Renal cortical epithelial cell (primary cell): ENCODE measurements at places on chromosomes 12 and 14. TPM values are rescaled to one million over a fixed set of nuclear protein-coding genes. Genes with fewer than 3 reads are reported as not detected.

The SCYL2 gene
- 42.5 and 66.1 TPM in 2 replicates for total RNA-seq

The SMCO2 gene
- not detected in 2 replicates for total RNA-seq

The WIF1 gene
- total RNA-seq = not detected in 2 replicates

The KRT6A gene
- 1.4 and 116 TPM in 2 replicates for total RNA-seq

The MAP3K12 gene
- 2.3 and 18.7 TPM in 2 replicates for total RNA-seq

The ADAMTS20 gene
- total RNA-seq = not detected in 2 replicates

The TAS2R8 gene
- total RNA-seq = 0.25 TPM in 1 of 2 replicates, not detected in the other

The AACS gene
- 43.3 and 61.8 TPM in 2 replicates for total RNA-seq

The FAM181A gene
- not detected in 2 replicates for total RNA-seq

The ANKRD33 gene
- total RNA-seq = not detected in 2 replicates

The PLEK2 gene
- total RNA-seq = 12.9 and 126 TPM in 2 replicates

The WSCD2 gene
- not detected in 2 replicates for total RNA-seq

The PRB2 gene
- not detected in 2 replicates for total RNA-seq

The CLEC4E gene
- total RNA-seq = 21.6 and 59.4 TPM in 2 replicates

The FLRT2 gene
- 0.55 and 1.9 TPM in 2 replicates for total RNA-seq

The FOXM1 gene
- total RNA-seq = 0.60 and 4.9 TPM in 2 replicates

The ZNF891 gene
- 0.52 and 2.0 TPM in 2 replicates for total RNA-seq
